Substantia nigra (tissue), 51 donors: ENCODE measurements at places on chromosomes 2 and 18.

DNA sequence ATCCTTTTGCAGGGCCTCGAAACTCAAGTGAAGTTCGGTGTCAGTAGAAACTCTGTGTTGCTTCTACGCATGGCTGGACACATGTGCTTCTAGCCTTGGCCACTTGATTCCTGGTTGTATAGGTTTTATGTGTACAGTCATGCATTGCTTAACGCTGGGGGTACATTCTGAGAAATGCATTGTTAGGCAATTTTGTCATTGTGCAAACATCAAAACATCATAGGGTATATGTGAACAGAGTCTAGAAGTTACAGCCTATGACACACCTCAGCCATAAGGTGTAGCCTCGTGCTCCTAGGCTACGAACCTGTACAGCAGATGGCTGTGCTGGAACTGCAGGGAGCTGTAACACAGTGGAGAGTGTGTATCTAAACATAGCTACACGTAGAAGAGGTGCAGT, 39.4 kb downstream of the TMEM18 start:
- no peak for DNase-seq

DNA sequence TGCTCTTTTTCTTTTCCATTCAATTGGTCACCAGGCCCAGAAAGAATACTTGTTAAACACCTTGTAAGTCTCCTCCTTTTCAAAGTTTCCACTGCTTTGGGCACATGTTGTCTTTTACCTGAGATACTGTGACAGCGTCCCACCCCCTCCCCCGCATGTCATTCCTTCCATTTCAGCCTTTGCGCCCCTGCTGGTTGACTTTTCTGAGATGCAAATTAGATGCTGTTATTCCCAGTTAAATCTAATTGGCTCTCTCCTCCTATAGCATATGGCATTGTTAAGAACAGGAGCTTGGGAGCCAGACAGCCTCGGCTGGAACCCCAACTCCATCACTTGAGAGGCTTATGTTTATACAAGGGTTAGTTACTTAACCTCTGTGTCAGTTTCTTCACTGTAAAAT, 80.3 kb upstream of the GAREM1 start:
- DNase-seq = no peak

- DNase-seq = no peak
Observed at GRCh38 chr2:5394223-5394622, 298.0 kb upstream of the SOX11 start.

DNA sequence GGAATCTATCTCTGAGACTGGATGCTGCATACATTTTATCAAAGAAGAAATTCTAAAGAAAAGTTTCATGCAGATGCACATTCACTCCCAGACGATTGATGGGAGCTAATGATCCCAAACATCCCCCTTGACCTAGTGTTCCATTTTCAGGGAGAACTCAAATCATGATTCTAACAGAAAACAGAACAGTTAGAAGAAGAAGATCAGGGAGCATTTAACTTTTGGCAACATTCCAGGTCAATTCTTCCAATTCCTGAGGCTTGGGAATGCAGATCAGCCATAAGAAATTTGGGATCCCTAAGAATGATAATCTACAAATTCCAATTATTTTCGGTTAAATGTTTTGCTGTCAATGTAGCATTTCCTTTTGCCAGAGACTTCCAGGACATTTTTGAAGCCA, 96.6 kb downstream of the CPO start:
- DNase-seq = no peak

DNA sequence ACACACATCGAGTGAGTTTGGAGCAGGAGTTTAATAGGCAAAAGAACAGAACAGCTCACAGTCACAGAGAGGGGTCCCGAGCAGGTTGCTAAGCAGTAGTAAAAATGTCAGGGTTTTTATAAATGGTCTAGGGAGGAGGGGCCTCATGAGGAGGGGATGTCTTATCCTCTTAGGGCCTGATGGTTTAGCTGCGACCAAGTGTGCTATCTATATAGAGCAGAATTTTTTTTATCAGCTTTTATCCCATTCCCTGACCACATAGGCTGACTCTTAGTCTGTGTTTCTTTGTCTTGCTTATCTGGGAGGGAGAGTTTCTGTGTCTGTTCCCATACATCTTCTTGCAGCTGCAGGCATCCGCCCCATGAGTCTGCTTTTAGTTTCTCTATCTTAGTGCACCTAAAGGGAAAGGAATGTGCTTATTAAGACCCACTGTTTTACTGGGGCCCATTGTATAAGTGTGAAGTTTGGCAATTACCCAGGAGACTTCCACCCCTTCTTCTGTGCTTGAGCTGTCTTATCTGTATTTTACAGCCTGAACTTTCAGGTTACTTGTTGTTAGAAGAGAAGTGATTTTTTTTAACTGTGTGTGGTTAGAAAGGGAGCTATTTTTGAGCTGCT, 30.4 kb upstream of the GMCL1 start:
- DNase-seq = no peak

DNA sequence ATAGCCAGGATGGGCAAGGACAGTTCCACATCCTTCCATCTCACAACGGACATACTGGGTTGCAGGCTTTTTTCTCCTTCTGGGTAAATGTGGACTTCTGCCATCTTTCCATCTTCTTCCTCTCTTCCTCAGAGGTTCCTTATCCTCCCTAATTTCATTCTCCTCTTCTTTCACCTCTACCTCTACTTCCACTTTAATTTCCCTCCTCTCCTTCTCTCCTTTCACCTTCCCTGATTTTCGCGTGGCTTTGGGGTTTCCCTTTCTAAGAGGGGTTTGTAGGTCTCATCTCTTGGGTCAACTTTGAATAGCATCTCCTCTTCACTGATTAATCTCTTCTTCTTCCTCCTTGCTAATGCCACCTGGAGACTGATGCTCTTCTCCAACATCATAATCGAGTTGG, 17.1 kb downstream of the POLR2D start:
- no peak for DNase-seq

DNA sequence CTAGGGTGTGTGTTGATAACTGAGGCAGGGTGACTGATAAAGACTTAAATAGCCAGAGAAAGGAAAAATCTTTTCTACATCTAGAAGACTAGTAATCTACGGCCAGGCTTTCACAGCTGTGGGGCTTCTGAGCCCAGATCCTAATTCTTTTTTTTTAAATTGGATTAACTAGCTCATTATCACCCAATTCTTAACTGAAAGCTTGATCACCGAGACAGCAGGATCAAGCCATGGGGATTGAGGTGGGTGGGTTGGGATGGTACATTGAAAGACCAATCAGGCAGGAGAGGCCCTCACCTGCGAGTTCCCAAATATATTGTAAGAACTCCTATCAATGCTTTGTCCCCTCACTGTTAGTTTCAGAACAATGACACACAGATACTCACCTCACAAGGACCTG, 20.0 kb upstream of the NFE2L2 start:
- no peak for DNase-seq

- DNase-seq = no peak
Observed at GRCh38 chr2:223238301-223238700, 186.3 kb downstream of the KCNE4 start.

DNA sequence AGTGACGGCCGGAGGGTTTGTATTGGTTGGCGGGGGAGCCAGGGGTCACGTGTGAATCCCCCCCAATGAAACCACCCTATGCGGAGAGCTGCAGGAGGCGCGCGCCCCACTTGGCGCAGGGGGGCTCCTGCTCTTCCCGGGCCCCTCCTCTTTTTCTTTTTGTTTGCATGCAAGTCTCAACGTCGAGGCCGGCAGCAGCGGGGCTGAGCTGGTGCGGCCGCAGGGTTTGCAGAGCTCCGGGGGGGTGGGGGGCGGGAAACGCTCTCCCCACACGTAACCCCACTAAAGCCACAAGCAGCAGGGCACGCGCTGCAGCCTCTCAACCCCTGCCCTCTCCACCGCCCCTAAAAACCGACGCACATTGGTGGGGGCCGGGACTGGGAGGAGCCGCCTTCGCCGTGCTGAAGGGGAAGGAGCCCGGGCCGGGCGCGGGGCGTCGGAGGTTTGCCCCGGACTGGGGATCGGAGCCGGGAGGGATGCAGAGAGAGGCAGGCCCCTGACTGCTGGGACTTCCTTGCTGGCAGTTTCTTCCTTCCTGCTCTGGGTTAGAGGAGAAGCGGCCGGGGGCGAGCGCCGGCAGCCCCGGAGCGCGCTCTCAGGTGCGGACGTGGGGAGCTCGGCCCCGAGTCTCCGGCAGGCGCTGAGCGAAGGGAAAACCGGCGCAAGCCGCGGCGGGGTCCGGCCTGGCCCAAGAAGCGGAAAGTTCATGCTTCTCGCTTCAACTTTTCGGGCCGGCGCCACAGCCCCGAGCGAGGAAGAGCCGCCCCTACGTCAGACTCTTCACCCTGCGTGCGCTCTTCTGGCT, 864 bp downstream of the LBH start:
- DNase-seq = no peak

GRCh38 chr2:218727502-218728165, 17.0 kb downstream of the TTLL4 start:
- no peak for DNase-seq

- DNase-seq = no peak
Observed at GRCh38 chr18:48172226-48173006, 236.8 kb downstream of the ZBTB7C start.

DNA sequence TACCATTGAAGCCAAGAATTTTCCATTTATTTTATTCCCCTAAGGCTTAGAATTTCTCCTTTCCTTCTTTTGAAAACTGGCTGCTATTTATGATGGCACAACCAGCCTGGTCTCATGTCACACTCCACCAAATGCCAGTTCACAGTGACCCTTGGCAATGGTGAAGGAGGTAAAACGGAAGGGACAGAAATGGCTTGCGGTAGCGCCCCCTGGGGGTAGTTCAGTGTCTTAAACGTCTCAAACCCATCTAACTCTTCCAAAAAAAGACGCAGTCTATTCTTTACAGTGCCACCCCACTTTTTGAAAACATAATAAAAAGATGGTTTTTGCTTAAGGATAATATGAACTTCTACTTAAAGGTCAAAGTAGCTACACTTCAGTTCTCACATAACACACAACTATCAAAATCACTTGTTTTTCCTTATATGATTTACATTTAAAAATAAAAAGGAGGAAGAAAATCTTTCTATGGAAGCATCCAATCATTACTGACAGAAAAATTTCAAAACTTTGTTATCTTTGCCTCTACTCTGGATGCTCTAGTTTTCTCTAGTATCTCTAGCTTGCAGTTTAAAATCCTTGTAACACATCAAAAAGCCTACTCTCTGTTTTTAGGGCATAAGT, 28.0 kb downstream of the PNO1 start:
- DNase-seq = no peak

- DNase-seq = no peak
Observed at GRCh38 chr2:105640246-105640645, 104.5 kb upstream of the NCK2 start.

GRCh38 chr2:32008805-32009515, 1.8 kb downstream of the MEMO1 start:
- DNase-seq = no peak

GRCh38 chr18:78655921-78656320, 323.7 kb upstream of the SALL3 start:
- DNase-seq = no peak

- no peak for DNase-seq
Observed at GRCh38 chr2:72035518-72036172, 112.0 kb downstream of the CYP26B1 start.

- no peak for DNase-seq
Observed at GRCh38 chr2:234091432-234091879, 41.0 kb downstream of the SPP2 start.

GRCh38 chr2:226802573-226802972, 3.0 kb upstream of the IRS1 start:
- DNase-seq = no peak

GRCh38 chr2:8605351-8606065, 76.3 kb upstream of the ID2 start:
- DNase-seq = no peak

DNA sequence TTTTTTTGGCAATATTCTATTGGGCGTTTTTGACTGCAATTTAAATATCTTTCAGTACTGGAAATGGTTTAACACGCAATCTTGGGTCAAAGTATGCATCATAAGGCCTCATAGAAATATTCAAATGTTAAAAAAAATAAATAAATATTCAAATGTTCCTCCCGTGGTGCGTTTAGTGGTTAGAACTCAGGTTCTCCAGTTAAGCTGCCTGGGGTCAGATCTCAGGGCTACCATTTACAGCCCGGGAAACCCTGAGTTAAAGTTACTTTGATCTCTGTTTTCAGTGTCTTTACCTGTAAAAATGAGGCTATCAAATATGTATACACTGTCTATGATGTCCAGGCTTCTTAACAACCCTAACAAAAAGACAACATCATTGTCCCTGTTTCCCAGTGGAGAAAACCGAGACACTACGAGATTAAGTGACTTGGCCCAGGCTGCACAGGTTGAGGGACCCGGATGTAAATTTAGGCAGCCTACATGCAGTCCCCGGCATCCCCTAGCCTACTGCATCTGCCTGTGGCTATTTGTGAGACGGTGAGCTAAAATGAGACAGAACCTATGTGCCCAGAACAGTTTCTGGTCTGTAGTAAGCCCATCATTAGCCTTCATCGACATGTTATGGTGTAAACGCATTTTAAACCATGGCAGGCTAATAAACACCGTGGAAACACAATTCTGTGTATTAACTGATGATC, 1.7 kb downstream of the FHL2 start:
- DNase-seq = no peak

GRCh38 chr2:149020432-149020851, 18.1 kb upstream of the LYPD6B start:
- no peak for DNase-seq
